ENCODE measurements at places on chromosomes 3 and 15. TPM values are rescaled to one million over a fixed set of nuclear protein-coding genes. Genes with fewer than 3 reads are reported as not detected.

GRCh38 chr3:115227461-115227860, 80.4 kb upstream of the ZBTB20 start:
- no peak for DNase-seq

- no peak for DNase-seq
Measured at GRCh38 chr3:114427285-114428043, 133.6 kb downstream of the TIGIT start.

DNA sequence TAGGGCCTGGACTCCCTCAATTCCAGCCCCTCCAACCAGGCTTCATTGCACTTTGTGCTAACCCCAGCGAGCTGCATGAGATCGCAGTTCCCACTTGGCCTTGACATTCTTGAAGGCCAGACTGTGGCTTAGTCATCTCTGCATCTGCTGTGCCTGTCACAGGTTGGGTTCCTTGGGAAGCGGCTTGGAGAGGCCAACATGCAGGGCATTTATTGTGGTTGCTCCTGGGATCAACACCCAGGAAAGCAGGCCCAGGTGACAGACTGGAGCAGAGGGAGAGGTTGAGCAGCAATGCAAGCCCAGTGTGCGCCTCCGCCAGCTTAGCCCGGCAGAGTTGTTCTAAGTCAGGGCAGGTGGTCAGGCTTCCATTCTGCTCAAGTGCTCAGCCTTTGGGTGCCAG, 10.5 kb downstream of the ABCF3 start:
- DNase-seq: no peak

GRCh38 chr3:81692766-81693165, 68.7 kb downstream of the GBE1 start:
- no peak for DNase-seq

The SMCO1 gene
- total RNA-seq: not detected

The SH2D7 gene
- total RNA-seq: not detected

The CCR1 gene
- 4.3 TPM for total RNA-seq

DNA sequence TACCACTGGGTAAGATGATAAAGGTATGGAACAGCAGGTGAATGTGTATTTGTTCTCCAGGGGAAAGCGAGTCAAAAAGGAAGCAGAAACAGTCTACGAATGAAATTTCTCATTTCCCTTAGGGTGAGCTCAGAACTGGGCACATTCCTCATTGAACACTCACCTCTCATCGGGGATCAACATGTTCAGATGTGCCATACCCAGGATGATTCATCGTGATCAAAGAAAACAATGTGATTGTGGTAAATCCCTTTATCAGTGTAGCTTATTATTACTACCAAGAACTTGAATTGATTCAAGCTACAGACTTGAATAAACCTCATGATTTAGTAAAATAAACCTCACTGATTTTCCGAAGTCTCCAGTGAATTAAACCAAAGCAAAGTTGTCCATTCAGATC, 72.1 kb downstream of the GJD2 start:
- DNase-seq: no peak

GRCh38 chr3:94520364-94520763, 457.5 kb downstream of the NSUN3 start:
- DNase-seq: no peak

The METTL6 gene
- total RNA-seq: 9.1 TPM

The SEC22C gene
- 48.8 TPM for total RNA-seq

- DNase-seq: no peak
Measured at GRCh38 chr3:193793123-193793522, 200.1 kb downstream of the OPA1 start.

DNA sequence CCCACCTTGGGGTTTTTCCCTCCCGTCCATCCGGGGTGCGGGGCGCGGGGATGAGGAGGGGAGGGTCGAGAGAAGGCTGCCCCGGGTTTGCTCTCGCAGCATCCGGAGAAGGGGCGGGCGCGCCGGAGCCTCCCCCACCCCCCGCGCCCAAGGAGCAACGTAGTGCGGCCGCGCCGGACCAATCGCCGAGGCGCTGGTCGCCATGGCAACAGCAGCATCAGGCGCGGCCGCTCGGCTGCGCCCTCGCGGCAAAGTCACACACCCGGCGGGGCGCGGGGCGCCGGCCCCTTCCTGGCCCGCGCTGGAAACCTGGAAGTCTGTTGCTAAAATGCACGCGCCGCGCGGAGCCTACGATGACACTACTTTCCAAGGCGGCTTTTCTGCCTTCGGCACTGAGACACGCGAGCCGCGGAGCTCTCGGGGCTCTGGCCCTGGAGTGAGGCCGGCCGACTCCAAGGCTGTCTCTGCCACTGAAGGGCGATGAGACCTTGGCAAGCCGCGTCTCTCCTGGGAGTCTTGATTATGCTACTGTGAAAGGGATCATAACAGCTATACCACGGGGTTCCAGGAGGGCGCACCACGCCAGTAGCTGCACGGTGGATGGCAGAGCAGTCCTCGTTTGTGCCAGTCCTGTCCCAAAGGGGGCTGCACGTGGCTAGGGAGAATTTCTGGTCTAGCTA, at the start of gene IQSEC1:
IQSEC1 (minus strand) TSS at position 104 of the 680 bp plus-strand sequence. CDS start 415 bp downstream, outside the sequence.
- no peak for DNase-seq

- DNase-seq: no peak
Measured at GRCh38 chr15:74696808-74697207, 984 bp upstream of the EDC3 start.

DNA sequence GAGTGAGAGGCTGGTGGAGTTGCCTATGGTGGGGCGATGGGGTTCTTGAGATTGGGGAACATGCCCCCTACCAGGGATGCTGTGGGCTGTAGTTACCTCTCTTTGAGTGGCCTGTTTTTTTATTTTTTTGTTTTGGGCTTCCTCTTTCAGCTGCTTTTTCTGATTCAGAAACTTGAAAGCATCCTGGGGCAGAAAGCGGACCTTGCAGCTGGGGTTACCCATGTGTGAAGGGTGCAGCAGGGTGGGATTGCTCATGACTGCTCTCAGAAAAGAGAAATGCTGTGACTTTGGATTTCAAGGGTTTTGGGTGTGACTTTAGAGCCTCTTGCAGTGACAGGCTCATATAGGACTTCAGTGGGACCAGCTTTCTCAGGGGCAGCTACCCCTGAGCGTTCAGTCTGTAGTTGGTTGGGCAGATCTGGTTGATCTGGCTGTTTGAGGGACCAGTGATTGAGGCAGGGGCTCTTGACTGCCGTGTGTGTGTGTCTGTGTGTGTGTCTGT, 1.8 kb downstream of the LIMD1 start:
- no peak for DNase-seq

GRCh38 chr15:92327033-92327432, 66.6 kb upstream of the ST8SIA2 start:
- DNase-seq: no peak

The CPN2 gene
- total RNA-seq: not detected

- no peak for DNase-seq
Measured at GRCh38 chr3:95474338-95474737, 1340.1 kb upstream of the EPHA6 start.

DNA sequence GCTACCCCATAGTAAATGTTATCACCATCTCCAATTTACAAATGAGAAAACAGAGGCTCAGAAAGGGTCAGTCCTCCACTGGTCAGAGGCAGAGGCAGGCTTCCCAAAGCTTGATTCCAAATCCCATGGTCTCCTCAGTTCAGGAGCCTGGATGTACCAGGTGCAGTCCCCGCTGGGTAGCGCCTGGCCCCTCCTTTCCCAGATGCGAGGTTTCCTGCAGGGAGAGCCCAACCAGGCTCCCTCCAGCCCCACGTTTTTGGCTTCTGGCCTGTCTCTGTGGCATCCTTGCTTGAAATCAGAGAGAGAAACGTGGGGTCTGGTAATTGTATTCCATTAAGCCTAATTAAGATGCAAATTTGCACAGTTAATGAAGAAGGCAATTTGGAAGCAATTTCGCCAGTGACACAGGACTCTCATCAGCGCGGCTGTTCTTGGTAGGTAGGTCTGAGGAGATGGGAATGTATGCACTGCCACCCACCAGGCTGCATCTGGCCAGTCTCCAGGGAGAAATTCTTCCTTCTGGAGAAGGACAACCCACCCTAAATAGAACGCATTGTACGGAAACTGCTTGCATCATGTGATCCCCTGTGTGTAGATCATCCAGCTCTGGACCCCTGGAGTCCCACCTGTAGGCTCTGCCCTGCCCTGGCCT, 50.5 kb downstream of the HRH1 start:
- DNase-seq: no peak

The ISLR2 gene
- total RNA-seq: 0.48 TPM

DNA sequence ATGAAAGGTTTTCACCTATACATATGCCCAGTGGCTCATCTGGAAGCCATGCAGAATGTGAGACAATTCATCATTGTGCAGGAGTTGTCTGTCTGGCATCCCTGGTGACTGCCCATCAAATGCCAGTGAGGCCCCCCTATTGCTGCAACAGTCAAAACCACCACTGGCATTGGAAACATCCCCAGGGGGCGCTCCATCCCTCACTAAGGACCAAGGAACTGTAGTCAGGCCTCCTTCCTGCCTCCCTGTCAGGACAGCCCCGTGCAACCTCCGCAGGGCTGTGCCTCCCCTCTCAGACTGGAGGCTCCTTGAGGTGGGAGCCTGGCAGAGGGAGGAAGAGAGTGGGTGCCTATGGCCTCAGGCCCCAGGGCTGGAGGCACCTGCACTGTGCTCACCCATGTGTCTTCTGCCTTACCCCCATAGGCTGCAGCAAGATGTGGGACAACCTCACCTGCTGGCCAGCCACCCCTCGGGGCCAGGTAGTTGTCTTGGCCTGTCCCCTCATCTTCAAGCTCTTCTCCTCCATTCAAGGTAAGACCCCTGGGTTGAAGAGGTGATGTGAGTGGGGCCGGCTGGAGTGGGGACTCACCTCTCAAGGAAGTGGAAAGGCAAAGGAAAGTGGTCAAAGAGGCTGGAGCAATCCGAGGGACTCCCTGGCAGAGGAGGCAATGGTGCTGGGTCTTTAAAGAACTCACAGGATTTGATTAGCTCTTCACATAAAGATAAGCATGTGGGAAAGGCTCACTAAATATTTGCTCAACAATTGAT, 16.5 kb downstream of the VIPR1 start:
- no peak for DNase-seq

- DNase-seq: peak; percentile 20
Measured at GRCh38 chr3:192850451-192850981, 67.1 kb downstream of the MB21D2 start.

GRCh38 chr3:103617961-103618360, 1183.1 kb downstream of the ZPLD1 start:
- no peak for DNase-seq

- no peak for DNase-seq
Measured at GRCh38 chr3:194945508-194945907, 259.8 kb downstream of the FAM43A start.

DNA sequence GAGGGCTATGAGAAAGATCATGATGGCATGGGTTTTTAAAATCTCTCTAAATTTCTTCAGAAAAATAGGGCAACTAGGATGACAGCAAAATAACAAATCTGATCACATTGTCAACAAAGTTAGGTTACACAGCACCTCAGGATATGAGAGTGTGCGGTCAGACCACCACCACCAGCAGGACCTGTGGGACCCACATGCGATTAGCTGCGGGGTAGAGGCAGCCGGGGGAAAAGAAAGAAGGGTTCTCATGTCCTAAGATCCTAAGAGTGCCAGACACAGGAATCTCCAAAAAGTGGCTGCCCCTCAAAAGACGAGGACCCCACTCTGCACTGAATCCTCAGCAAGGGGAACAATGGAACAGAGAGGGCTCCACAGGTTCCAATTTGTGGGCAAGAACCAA, 15.6 kb downstream of the CHRNA3 start:
- DNase-seq: no peak

DNA sequence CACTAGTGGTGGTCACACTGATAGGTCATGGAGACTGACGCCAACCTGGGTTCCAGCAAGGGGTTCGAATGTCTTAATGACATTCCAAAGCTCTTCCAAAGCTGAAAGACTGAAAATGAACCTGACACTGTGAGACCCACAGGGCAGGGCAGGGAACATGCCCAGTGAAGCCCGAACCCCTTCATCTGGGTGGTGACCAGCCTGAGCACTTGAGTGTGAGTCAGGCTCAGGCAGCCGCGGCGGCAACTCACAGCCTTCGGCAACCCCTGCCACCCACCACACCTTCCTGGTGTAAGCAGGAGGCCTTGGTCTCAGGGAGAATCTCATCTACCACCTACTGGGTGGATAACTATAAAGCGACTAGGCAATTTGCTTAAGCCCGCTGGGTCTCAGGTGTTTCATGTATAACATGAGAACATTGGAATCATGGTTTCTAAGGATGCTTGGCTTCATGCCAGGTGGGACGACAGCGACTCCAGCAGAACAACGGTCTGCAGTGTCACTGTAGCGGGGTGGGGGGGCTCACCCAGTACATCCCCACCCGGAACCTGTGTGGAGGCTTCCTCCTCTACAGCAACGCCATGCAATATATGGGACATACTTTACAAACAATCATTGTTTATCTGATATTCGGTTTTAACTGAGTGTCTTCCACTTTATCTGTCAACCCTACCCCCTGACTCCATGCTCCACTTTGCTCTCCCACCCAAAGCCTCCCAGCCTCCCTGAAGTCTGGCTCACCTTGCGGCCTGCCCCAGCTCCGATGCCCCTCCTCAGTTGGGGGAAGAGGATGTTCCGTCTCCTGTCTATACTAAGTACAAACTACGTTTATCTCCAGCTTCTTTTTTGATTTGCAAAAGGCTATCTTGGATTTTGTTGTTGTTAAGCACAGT, 125.0 kb upstream of the MEF2A start:
- no peak for DNase-seq

The EXD1 gene
- total RNA-seq: not detected

The C3orf85 gene
- total RNA-seq: not detected

DNA sequence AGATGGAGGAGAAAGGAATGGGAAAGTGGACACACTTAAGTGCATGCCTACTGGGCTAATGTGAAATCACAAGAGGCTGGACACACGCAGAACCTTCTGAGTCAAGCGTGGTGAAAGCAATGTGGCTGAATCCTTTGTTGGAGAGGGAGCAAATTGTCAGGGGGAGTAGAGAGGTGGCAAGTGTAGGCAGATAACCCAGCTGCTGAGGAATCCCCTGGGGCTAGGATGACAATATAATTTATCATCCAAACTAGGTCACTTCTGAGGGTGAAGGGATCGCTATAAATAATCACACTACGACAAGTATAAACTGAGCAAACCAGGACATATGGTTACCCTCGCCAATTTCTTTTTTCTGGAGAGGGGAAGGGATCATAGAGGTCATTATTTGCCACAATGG, 28.7 kb downstream of the TAMM41 start:
- DNase-seq: no peak

The MRPL3 gene
- 79.0 TPM for total RNA-seq

GRCh38 chr15:99306694-99307338, 55.5 kb downstream of the LRRC28 start:
- no peak for DNase-seq
